NCI-H1417 treated with DMSO at 0.1 percent for 48 hours (cell line): ENCODE measurements at places on chromosomes 11 and 22.

GRCh38 chr11:120952461-120953434 lies 71.2 kb upstream of the TBCEL start:
- DNase-seq, result peak; percentile 52

DNA sequence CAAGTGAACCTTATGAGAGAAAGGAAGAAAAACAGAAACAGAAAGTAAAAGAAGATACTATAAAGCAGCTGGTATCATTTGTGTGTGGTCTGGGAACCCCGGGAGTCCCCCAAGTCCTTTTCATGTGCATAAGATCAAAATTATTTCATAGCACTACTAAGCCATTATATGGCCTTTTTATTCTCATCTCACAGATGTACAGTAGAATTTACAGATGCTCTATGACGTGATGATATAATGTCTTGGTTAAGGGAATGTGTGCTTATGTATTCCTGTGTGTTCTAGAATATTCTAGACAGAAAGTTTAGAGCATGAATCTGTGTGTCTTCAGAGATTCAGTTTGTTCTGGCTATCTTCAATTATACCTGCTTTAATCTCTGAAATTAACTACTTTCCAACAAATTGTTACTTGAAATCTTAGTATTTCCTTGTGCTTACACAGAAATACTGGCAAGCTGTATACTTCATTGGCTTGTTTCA lies 8.6 kb upstream of the TPP1 start:
- DNase-seq, result no peak

- DNase-seq, result no peak
Observed at GRCh38 chr11:31995525-31996094, 95.3 kb upstream of the RCN1 start.

- no peak for DNase-seq
Observed at GRCh38 chr11:119445850-119446249, 22.9 kb upstream of the THY1 start.

DNA sequence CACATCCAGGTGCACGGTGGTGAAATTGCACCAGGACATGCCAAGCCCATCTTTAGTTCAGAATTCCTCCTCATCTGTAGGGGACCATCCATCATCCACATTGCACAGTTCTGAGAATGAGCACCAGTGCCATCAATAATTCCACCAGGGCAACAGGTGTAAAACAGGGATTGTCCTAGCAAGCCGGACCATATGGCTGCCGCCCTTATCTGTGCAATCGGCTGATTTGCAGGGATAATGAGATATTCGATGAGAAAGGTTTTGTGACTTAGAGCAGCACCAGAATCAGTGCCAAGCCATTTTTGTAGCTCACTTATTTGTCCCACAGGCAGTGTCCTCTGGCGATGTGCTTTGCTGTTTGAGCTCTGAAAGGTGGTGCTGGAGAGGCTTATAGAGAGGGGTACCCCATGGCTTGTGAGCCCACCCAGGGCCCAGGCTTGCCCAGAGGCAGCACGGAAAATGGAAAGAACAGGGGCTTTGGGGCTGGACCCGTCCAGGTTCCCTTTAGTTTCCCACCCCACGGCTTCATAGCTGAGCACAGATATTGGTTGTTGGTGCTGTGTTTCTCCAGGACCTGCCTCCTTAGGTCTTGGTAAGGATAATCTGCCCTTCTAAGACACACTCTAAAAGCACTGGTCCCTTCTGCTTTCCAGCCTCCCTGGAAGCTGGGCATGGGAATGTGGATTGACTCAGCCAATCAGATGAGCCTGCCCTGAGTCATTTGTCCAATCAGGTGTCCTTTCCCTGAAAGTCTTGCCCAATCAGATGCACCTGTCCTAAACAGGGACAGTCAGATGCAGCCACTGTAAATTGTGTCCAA lies 84.0 kb upstream of the SHANK2 start:
- DNase-seq, result no peak

GRCh38 chr22:37498289-37498909 lies 12.2 kb upstream of the MFNG start:
- no peak for DNase-seq

- peak; percentile 48 for DNase-seq
Observed at GRCh38 chr11:70717936-70718595, 319.7 kb downstream of the CTTN start.
